ENCODE measurements at places on chromosomes 3 and 15.

GRCh38 chr3:18066899-18067582 lies 324.6 kb upstream of the TBC1D5 start:
- no peak for DNase-seq

GRCh38 chr3:31968369-31968926 lies 12.6 kb downstream of the OSBPL10 start:
- no peak for DNase-seq

DNA sequence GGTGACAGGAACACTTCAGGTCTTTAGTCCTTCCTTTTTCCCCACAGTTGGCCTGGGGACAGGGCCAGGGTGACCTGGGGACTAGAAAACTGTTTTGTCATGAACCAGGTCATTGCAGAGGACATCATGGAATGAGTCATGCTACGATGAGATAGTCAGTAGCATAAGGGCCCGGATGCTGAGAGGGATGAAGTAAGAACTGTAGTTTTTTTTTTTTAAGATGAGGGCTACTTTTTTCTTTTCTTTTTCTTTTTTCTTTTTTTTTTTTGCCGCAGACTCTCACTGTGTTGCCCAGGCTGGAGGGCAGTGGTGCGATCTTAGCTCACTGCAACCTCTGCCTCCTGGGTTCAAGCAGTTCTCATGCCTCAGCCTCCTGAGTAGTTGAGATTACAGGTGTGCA lies 8.0 kb downstream of the MAP2K5 start:
- DNase-seq: no peak

DNA sequence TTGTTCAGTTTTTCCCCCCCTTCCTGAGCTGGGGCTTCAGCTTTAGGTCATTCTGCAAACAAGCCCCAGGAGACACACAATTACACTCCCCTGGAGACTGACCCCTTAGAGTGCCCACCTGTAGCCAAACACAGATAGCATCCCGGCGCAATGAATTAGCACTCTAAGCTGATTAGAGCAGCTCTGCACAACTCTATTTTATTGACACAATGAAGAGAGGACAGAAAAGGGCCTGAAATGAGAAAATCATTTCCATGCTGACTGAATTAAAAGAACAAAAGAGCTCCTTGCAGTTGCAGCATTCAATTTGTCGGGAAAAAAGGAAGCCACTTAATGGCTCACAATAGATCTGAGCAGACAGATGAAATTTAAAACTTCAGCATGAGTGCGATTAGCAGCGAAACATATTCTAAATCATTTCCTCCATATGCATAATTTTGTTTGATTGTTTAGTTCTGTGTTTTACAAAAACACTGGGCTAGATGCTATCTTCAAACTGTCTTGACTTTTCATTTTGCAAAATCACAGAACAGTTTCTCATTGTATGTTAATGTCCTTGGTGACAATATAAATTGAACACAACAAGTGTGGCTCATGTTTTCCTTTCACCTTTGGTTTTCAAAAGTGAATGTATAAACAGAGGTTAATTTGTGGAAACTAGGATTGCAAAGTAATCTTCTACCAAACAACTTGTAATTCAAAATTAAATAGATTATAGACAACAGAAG lies 308.6 kb downstream of the MECOM start:
- DNase-seq: no peak

- no peak for DNase-seq
Measured at GRCh38 chr15:48645558-48646330, at the start of gene FBN1. FBN1 (minus strand) TSS chr15:48645709; CDS start chr15:48644769, 940 bp downstream.

- DNase-seq: no peak
Measured at GRCh38 chr3:94522488-94522887, 459.6 kb downstream of the NSUN3 start.

DNA sequence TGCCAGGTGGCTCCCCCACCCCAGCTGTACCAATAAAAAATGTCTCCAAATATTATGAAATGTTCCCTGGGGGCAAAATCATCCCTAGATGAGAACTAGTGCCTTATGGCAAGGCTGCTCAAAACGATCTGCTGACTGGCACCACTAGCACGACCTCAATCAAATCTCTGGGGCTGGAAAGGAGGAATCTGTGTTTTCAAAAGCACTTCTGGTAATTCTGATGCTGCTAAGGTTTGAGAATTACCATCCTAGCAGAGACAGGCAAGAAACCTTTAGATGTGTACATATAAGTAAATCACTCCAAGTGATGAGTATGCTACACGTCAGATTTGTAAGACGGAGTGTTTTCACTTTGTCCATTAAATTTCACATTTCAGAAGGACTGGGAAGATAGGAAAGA lies 360.1 kb upstream of the THRB start:
- no peak for DNase-seq

DNA sequence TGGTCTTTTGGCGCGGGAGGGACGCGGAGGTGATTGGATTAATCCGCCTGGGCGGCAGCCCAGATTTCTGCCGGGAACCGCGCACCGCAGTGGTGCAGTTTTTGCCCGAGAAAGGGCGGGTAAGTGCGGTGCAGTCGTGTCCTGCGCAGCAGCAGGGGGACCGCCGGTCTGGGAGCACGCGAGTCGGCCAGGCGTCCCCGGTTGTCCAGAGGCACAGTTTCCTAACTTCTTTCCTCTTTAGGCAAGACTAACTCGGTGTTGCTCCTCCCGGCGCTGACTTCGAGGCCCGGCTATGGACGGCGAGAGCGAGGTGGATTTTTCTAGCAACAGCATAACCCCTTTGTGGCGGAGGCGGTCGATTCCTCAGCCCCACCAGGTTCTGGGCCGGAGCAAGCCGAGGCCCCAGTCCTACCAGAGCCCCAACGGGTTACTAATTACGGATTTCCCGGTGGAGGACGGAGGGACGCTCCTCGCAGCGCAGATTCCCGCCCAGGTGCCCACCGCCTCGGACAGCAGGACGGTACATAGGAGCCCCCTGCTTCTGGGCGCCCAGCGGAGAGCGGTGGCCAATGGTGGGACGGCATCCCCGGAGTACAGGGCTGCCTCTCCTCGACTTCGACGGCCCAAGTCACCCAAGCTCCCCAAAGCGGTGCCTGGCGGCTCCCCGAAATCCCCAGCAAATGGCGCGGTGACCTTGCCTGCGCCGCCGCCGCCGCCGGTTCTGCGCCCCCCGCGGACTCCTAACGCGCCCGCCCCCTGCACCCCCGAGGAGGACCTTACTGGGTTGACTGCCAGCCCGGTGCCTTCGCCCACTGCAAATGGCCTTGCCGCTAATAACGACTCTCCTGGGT lies 736 bp downstream of the ARHGEF26 start:
- DNase-seq: no peak

DNA sequence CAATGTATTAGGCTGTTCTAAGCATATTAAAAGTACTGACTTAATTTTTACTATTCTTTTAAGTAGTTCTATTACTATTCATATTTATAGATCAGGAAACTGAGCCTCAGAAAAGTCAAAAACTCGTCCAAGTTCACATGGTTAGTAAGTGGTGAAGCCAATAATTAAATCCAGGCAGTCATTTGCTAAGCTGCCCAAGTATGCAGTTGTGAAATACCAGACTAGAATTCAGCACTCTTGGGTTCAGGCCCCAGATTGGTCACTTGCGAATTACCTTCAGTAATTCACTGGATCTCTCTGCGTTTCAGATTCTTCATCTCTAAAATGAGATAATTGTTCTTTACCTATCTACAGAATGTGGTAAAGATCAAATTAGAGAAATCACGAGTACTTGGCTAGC lies 161.9 kb upstream of the CADPS start:
- DNase-seq: no peak

DNA sequence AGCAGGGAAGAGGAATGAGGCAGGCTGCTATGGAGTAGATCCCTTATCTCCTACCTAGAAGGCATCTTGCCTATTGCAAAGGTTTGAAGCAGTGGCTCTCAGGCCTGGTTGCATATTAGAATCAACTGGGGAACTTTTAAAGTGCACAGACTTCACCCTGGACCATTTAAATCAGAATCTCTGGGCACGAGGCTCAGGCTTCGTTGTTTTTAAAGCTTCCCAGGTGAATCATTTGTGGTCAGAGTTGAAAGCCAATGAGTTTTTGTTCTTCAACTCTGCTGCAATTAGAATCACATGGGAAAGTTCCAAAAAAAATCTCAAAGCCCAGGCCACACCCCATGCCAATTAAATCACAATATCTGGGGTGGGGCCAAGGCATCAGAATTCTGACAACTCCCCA lies 773.1 kb downstream of the AGBL1 start:
- no peak for DNase-seq

DNA sequence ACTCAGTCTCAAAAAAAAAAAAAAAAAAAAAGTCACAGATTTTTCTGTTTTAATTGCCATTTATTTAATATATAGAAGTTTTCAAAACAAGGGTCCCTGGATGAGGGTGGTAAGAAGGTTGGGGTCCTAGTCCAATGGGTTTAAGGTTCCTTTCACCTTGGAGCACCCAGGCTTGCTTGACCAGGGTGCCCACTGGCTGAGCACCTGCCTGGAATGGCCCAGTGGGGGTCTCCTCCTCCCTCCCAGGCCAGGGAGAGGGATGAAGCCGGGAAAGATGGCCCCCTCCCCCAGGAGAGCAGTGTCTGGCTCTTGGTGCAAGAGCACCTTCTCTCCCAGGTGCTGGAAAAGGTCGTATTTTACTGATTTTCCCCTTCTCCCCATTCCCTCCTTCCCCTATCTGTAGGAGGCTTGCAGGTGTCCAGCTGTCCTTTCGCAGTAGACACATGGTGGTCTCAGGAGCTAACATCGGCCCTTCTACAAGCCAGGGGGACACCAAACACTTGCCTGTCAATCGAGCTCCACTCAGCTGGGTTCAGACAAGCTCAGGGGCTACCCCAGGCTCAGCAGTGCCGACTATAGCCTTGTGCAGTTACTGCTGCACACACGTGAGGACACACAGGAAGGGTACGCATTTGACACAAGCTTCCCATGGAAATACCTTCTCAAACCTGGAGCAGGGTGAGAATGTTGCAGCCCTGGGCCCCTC lies 112.3 kb upstream of the KLF13 start:
- DNase-seq: no peak

GRCh38 chr15:61196156-61196555 lies 32.9 kb downstream of the RORA start:
- no peak for DNase-seq

- no peak for DNase-seq
Measured at GRCh38 chr15:40182358-40183029, 21.6 kb downstream of the BUB1B start.

DNA sequence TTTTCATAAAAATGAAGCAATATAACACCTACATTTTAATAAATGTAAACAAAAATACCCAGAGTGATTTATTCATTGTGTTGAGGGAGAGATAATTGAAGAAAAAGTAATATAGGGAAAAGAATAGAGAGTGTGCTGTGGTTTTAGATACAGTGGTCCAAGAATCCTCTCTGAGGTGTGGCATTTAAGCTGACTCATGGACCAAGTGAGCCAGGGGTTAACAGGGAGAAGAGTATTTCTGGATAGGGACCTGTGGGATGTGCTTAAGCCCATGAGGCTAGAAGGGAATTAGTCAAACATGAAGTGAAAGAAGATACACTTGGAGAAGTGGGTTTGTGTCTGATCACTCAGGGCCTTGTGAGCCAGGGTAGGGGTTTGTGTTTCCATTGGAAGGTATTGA lies 680.7 kb upstream of the GRM7 start:
- DNase-seq: no peak

DNA sequence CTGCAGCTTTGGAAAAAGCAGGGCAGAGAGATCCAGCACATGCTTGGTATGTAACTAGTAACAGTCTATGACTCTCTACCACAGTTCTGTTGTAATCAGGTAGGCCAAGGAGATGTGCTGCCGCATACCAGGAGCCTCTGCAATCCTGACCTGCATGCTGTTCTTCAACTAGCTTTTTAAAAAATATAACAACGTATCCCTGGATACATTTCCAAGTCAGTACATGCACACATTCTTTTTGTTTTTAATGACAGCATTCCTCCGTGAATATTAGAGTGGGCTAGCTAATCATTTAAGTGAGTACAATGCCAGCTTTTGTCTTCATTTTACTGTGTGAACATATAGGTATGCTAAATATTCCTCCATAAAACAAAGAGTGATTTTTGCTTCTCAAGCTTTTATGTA lies 437.8 kb downstream of the RBMS3 start:
- no peak for DNase-seq

DNA sequence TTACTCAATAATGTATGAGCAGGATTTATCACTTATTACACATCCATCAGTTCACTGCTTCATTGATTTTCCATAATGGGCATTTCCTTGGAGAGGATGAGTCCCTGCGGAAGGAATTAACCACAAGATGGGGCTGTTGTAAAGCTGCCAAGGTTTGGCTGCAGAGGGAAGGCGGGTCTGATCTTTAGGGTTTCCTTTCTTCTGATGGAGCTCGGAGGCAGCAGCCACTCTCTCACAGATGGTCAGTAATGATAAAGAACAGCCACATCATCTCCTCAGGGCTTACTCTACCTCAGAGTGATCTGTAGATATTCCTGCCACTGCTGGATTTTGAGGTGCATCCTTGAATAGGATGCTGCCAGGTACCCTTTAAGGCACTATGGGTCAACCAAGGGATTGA lies 115.2 kb downstream of the USP13 start:
- no peak for DNase-seq

- DNase-seq: no peak
Measured at GRCh38 chr3:115986555-115987207, 363.4 kb downstream of the GAP43 start.

DNA sequence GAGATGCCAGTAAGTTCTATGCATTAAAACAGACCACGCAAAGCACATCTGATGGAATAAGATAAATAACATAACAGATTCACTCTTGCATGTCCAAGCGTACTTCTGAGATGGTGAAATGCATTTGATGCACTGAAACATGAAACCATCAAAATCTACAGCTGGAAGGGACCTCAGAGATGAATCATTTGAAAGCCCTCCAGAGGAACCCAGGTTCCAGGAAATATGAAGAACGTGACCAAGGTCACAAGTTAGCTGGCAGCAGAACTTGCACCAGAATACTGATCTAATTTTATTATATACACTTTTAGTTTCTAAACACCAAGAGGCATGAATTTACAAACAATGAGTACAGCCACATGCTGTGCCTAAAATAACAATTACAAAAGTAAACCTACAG lies 957.1 kb downstream of the FHIT start:
- no peak for DNase-seq

GRCh38 chr3:170566413-170566812 lies 19.5 kb downstream of the SLC7A14 start:
- no peak for DNase-seq

GRCh38 chr3:177026505-177027277 lies 170.6 kb downstream of the TBL1XR1 start:
- DNase-seq: no peak

DNA sequence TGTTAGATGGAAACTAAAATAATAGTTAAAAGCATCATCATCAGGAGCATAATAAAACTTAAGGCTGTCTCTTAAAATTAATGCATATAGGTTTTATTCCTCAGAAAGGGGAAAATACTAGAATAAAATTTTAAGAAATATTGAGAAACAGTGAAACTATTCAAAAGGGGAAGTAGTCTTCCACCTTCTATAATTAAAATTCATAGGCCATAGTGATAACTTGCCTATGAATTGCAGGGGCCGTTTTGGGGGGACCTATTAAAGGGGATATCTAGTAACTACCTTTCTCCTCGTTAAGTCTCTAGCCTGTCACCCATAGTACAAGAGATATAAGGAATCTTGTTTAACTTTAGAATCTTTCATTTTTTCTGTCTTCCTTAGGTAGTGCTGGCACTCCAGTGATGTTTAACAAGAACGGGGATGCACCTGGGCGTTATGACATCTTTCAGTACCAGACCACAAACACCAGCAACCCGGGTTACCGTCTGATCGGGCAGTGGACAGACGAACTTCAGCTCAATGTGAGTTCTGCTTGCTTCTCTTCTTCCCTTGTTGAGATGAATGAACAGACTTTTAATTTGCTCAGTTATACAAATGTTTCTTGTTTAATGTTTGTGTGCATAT lies 600.4 kb downstream of the GRM7 start:
- no peak for DNase-seq

- DNase-seq: no peak
Measured at GRCh38 chr15:68631601-68632051, 52.8 kb downstream of the CORO2B start.

GRCh38 chr3:83523470-83524073 lies 1435.2 kb upstream of the CADM2 start:
- DNase-seq: no peak

Data from cortex of kidney (tissue), 1 donor.